Natural killer cell (primary cell): ENCODE measurements at places on chromosomes 16 and 17.

DNA sequence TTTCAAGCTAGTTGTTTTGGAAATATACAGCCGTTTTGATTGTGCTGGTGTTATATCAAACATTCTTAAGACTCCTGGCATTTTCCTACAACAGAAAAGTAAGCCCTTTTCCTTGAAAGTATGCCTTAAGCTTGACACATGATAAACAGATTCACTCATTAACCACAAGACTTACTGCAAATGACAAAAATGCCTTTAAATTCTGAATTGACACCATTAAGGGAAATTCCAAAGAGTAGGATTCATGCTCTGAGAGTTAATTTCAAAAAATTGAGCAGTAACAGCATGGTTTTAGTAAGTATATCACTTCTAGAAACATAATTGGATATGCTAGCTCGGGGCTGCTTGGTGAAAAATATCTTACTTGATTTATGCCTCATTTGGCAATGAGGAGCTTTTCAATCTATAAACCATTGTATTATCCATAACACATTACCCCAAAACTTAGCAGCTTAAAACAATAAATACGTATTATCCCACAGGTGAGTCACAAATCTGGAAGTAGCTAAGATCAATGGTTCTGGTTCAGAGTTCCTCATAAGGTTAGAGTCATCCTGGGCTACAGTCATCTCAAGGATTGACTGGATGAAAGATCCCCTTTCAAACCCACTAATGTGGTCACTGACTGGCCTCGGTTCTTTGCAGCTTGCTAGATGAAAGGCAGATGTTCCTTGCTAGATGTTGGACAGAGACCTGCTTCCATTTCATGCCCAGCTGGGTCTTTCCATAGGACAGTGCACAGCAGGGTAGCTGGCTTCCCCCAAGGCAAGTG lies 8.2 kb upstream of the PHAF1 start:
- no peaks in the 10 kb centered on the region for H3K27me3 ChIP-seq
- H3K4me1 ChIP-seq = no peaks in the 10 kb centered on the region
- H3K4me3 ChIP-seq = no peak overlapping the region
- no peak overlapping the region for H3K27ac ChIP-seq
- H3K36me3 ChIP-seq = peaks cover 12% of the 10 kb centered on the region

GRCh38 chr16:88763502-88764053 lies 21.4 kb downstream of the PIEZO1 start:
- H3K27me3 ChIP-seq = no peaks in the 10 kb centered on the region
- H3K36me3 ChIP-seq = peaks cover 9% of the 10 kb centered on the region
- no peak overlapping the region for H3K4me3 ChIP-seq
- no peak for DNase-seq

- DNase-seq = no peak
- peaks cover 7% of the 10 kb centered on the region for H3K4me1 ChIP-seq
- no peaks in the 10 kb centered on the region for H3K36me3 ChIP-seq
Observed at GRCh38 chr17:50766222-50767023, 895 bp downstream of the ANKRD40CL start.

- H3K27ac ChIP-seq = no peak overlapping the region
- no peaks in the 10 kb centered on the region for H3K27me3 ChIP-seq
- no peaks in the 10 kb centered on the region for H3K4me1 ChIP-seq
- peaks cover 2% of the 10 kb centered on the region for H3K36me3 ChIP-seq
Observed at GRCh38 chr16:53111078-53111791, 56.4 kb downstream of the CHD9 start.

GRCh38 chr17:54666559-54666958 lies 234.1 kb upstream of the TOM1L1 start:
- H3K27ac ChIP-seq = no peak overlapping the region
- H3K4me3 ChIP-seq = no peak overlapping the region
- no peaks in the 10 kb centered on the region for H3K4me1 ChIP-seq

DNA sequence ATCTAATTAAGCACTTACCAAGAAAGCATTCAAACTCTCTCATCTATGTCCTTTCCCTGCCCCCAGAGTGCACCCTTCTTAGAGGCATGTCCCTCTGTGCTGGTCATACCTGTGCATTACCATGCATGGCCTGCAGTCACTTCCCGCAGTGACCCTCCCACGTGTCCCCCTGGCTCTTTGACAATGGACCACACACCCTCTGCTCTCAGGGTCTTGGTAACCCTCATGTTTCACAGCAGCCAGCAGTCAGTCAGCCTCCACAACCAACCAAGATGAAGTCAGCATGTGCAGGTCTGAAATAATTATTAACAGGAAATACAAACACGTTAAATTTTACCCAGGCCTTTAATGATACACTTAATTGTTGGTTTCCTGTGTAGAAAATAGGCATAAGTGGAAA lies 10.1 kb downstream of the KRT33A start:
- no peak overlapping the region for H3K4me3 ChIP-seq
- peak overlapping the region; percentile 84 for H3K27ac ChIP-seq
- no peaks in the 10 kb centered on the region for H3K27me3 ChIP-seq
- H3K4me1 ChIP-seq = peaks cover 41% of the 10 kb centered on the region

DNA sequence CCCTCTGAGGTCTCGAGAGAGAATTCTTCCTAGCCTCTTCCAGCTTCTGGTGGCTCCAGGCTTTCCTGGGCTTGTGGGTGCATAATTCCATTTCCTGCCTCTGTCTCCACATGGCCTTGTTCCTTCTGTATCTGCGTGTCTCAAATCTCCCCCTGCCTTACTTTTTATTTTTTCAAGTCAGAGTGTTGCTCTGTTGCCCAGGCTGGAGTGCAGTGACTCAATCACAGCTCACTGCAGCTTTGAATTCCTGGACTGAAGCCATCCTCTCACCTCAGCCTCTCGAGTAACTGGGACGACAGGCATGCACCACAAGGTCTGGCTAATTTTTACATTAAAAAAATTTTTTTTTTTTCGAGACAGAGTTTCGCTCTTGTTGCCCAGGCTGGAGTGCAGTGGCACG lies 120.6 kb downstream of the SHISA9 start:
- no peaks in the 10 kb centered on the region for H3K36me3 ChIP-seq
- no peaks in the 10 kb centered on the region for H3K27me3 ChIP-seq
- H3K27ac ChIP-seq = no peak overlapping the region
- no peak overlapping the region for H3K4me3 ChIP-seq
- H3K4me1 ChIP-seq = no peaks in the 10 kb centered on the region
- no peak for DNase-seq

- H3K27me3 ChIP-seq = peaks cover 5% of the 10 kb centered on the region
- H3K36me3 ChIP-seq = no peaks in the 10 kb centered on the region
- no peaks in the 10 kb centered on the region for H3K4me1 ChIP-seq
- no peak overlapping the region for H3K4me3 ChIP-seq
Observed at GRCh38 chr17:80492343-80493136, 16.1 kb upstream of the NPTX1 start.

- H3K27me3 ChIP-seq = no peaks in the 10 kb centered on the region
- H3K36me3 ChIP-seq = no peaks in the 10 kb centered on the region
- H3K4me3 ChIP-seq = no peak overlapping the region
- H3K27ac ChIP-seq = no peak overlapping the region
- DNase-seq = no peak
- H3K4me1 ChIP-seq = no peaks in the 10 kb centered on the region
Observed at GRCh38 chr17:65749479-65749878, 188.0 kb upstream of the AXIN2 start.

GRCh38 chr17:49843774-49844350 lies 4.0 kb downstream of the TAC4 start:
- no peak overlapping the region for H3K27ac ChIP-seq
- no peak for DNase-seq
- H3K27me3 ChIP-seq = no peaks in the 10 kb centered on the region
- H3K4me3 ChIP-seq = no peak overlapping the region
- peaks cover 10% of the 10 kb centered on the region for H3K4me1 ChIP-seq

GRCh38 chr16:12113523-12114345 lies 137.2 kb downstream of the SNX29 start:
- no peak overlapping the region for H3K27ac ChIP-seq
- no peaks in the 10 kb centered on the region for H3K27me3 ChIP-seq
- no peak overlapping the region for H3K4me3 ChIP-seq
- H3K36me3 ChIP-seq = no peaks in the 10 kb centered on the region
- no peak for DNase-seq
- no peaks in the 10 kb centered on the region for H3K4me1 ChIP-seq

- H3K4me3 ChIP-seq = no peak overlapping the region
- no peaks in the 10 kb centered on the region for H3K4me1 ChIP-seq
- no peak for DNase-seq
Observed at GRCh38 chr17:37650419-37651003, 7.3 kb upstream of the DDX52 start.

- no peak overlapping the region for H3K27ac ChIP-seq
- H3K36me3 ChIP-seq = peaks cover 2% of the 10 kb centered on the region
- H3K4me1 ChIP-seq = peaks cover 6% of the 10 kb centered on the region
- DNase-seq = no peak
- no peaks in the 10 kb centered on the region for H3K27me3 ChIP-seq
- H3K4me3 ChIP-seq = no peak overlapping the region
Observed at GRCh38 chr17:404703-405102, 52.1 kb upstream of the RPH3AL start.

DNA sequence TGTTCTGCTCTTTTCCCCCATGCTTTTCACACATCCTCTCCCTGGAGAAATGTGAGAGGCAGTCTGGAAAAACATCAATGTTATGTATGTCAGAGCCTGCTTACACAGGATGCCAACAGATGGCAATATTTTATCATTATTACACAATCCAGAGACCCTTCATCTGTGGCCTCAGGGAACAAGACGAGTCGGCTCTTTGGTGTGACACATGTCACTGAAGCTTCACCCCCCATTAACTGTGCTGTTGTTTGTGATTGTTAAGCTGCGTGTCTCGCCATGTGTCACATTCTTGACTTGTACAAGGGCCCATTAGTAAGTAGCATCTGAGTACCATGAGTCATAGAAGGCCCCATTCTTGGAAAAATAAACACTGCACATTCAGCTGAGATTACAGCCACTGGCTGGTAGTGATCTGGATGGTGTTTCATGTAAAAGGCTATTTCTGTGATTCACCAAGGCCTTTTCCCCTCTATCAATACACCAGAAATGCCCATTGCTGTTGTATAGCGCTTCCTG lies 682.1 kb upstream of the SOX9 start:
- no peaks in the 10 kb centered on the region for H3K4me1 ChIP-seq
- no peak overlapping the region for H3K4me3 ChIP-seq
- no peaks in the 10 kb centered on the region for H3K36me3 ChIP-seq
- no peak overlapping the region for H3K27ac ChIP-seq

DNA sequence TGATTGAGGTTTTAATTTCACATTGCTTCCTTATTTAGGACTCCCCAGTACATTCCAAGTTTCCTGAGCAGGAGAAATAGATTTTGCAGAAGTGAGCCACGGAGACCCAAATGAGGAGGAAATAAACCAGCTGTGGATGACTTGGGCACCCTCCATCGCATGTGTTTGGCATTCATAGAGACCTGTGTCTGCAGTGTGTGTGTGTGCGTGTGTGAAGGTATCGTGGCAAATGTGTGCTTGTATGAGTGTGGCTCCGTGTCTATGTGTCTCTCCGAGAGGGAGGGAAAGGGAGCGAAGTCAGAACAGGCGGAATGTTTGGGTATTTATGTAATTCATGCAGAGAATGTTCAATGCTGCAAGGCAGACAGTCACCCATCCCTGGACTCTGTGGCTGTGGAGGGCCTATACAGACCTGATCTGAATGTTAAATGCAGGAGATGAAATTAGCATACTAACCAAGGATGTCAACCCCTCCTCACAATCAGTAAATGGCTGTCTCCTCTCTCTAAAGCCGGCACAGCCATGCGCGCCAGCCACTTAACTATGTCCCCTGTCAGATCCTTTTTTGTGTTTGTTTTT lies 186.0 kb upstream of the ZFHX3 start:
- H3K27ac ChIP-seq = no peak overlapping the region
- H3K4me3 ChIP-seq = no peak overlapping the region
- DNase-seq = no peak
- H3K4me1 ChIP-seq = no peaks in the 10 kb centered on the region

DNA sequence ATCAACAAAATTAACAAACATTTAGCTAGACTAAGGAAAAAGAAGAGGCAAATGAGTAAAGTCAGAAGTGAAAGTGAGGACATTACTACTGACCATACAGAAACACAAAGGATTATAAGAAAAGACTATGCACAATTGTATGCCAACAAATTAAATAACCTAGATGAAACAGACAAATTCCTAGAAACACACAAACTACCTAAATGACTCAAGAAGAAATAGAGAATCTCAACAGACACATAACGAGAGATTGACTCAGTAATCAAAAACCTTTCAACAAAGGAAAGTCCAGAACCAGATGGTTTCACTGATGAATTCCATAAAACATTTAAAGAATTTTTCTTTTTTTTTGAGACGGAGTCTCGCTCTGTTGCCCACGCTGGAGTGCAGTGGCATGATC lies 35.7 kb upstream of the MYLK3 start:
- H3K27ac ChIP-seq = no peak overlapping the region
- peaks cover 4% of the 10 kb centered on the region for H3K4me1 ChIP-seq
- no peaks in the 10 kb centered on the region for H3K27me3 ChIP-seq
- H3K4me3 ChIP-seq = no peak overlapping the region
- no peak for DNase-seq

- peaks cover 44% of the 10 kb centered on the region for H3K4me1 ChIP-seq
- DNase-seq = no peak
- H3K36me3 ChIP-seq = peaks cover 25% of the 10 kb centered on the region
- no peak overlapping the region for H3K27ac ChIP-seq
Observed at GRCh38 chr16:677316-678190, 2.1 kb downstream of the RHBDL1 start.

- H3K4me3 ChIP-seq = peak overlapping the region; percentile 95
- H3K36me3 ChIP-seq = no peaks in the 10 kb centered on the region
- no peaks in the 10 kb centered on the region for H3K27me3 ChIP-seq
Observed at GRCh38 chr17:73191443-73192205, 1.2 kb upstream of the COG1 start.

DNA sequence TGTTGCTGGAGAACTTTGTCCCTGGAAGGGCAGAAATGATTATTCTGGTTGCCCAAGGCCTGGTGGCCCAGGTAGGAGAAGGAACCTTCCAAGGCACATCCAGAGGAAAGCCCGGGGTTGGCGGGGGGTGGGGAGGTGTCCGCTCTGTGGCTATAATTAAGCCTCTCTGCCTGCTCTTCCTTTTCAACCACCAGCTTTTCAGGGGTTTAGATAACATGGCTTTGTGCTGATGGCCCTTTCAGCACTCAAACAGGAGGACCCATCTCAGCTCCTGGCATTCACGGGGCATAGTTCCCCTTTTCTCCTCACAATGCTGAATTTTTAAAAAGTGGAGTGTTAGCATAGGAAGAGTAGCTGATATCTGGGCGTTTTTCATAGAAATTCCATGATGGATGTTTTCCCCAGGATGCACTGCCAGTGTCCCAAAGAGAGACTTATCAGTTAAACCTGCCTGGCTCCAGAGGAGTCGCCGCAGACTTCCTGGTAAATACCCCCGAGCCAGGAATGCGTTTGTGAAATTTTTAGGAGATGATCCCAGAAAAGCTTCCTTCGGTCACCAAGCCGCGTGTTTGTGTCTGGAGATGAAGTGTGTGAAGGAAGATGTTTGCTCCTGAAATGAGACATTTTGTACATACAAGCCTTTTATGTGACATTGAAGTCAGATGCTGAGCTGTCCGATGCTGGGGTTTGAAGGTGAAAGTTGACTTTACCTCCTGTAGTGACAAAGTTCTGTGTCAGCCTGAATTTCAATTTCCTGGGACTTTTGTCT lies 188.5 kb downstream of the MSI2 start:
- DNase-seq = no peak
- no peaks in the 10 kb centered on the region for H3K36me3 ChIP-seq
- no peak overlapping the region for H3K4me3 ChIP-seq
- H3K27me3 ChIP-seq = no peaks in the 10 kb centered on the region
- no peak overlapping the region for H3K27ac ChIP-seq

- H3K27me3 ChIP-seq = no peaks in the 10 kb centered on the region
- H3K4me3 ChIP-seq = no peak overlapping the region
- H3K4me1 ChIP-seq = no peaks in the 10 kb centered on the region
- DNase-seq = no peak
Observed at GRCh38 chr17:28705074-28705659, 6.5 kb downstream of the PROCA1 start.
